Ovary (tissue), 10 donors: ENCODE measurements at places on chromosomes 2 and 18. TPM values are rescaled to one million over a fixed set of nuclear protein-coding genes. Genes with fewer than 3 reads are reported as not detected.

- peak; percentile 19 for DNase-seq
These were observed at the start of gene NOSTRIN for GRCh38 chr2:168801961-168802858. NOSTRIN (plus strand) TSS chr2:168802637; CDS start chr2:168802647, 10 bp downstream.

DNA sequence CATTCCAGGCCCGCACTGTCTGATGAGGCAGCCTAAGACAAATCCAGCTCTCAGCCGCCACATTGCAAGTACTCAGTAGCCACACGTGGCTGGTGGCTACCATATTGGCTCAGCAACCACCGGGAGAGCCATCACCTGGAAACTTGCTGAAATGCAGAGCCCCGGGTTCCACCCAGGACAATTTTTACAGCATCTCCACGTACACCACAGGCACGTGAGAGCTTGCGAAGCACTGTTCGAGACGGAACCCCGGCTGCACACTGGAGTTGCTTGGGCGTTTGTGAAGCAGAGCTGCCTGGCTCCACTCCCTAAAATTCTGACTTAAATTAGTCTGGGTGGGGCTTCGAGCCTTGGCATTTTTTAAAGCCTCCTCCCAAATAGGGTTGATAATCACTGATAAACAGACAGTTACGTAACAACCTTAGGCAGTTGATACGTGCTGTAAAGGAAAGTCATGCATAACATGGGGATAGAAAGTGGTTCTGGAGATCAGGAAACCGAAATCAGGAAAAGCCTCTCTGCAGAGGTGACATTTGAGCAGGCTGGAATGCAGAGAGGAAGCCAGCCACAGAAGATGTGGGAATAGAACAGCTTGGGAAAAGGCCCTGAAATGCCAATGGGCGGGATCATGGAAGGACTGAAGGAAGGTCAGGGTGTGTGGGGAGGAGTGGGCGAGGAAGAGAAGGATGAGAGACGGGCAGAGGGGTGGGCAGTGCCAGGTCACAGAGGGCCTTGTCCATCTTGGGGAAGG, 6.2 kb downstream of the ASAP2 start:
- no peak for DNase-seq

GRCh38 chr2:173048522-173048896, 27.1 kb upstream of the MAP3K20 start:
- DNase-seq: no peak

DNA sequence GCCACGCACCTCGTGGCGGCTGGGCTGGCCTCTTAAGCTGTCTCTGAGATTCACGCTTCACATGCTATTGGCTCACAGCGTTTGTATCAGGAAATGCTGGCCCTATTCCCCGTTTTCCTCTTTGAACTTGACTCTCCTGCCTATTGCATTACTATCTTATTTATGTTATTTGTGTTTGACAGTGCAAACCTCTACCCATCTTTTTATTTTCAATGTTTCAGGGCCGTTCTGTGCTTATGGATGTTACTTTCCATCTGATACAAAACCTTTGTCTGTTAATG, 149.9 kb upstream of the TWIST2 start:
- no peak for DNase-seq

GRCh38 chr2:236876642-236877041, 209.0 kb upstream of the COPS8 start:
- DNase-seq: no peak

CYP27A1 gene
- total RNA-seq: 31.8 TPM

SCN3A gene
- 1.8 TPM for total RNA-seq
